BJ (cell line): ENCODE measurements at places on chromosomes 1 and 21. TPM values are rescaled to one million over a fixed set of nuclear protein-coding genes. Genes with fewer than 3 reads are reported as not detected.

The UBL4B gene
- 22.9 and 34.8 TPM in 2 replicates for polyA plus RNA-seq

- no peak for DNase-seq
Observed at GRCh38 chr1:17648457-17649145, 106.5 kb upstream of the ACTL8 start.

The TSPAN2 gene
- polyA plus RNA-seq = 3.9 and 5.4 TPM in 2 replicates

- DNase-seq = no peak
Observed at GRCh38 chr1:41733021-41733420, 185.7 kb downstream of the HIVEP3 start.

DNA sequence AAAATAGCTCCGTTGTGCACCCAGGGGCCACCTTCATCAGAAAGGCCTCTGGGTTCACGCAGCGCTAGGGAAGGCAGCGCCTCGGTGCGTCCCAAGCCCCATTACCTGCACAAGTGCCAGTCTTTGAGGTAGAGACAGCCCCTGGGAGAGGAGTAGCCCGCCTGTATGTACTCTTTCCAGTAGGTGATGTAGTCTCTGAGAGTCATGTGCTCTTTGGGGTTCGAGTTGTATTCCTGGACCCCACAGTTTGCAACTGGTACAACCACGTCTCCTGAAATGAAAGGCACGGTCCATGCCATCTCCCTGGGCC, 601 bp downstream of the JMJD4 start:
- no peak for DNase-seq

DNA sequence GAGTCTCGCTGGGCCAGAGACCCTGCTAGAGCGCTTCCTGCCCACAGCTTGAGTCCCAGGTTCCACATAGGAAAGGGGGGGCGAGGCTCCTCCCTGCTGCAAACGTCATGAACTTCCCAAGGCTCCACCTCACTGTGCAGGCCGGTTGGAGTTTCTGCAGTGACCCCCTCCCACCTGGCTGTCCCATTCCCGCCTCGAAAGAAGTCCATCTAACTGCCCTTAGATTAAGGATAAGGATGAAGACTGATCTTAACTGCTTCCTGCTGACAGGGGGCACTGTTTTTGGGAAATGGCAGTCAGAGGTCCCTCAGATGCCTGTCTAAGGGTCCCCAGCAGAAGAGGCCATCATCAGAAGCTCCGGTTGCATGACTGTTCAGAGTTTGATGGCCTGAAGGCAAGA, 62.7 kb downstream of the STUM start:
- DNase-seq = no peak

DNA sequence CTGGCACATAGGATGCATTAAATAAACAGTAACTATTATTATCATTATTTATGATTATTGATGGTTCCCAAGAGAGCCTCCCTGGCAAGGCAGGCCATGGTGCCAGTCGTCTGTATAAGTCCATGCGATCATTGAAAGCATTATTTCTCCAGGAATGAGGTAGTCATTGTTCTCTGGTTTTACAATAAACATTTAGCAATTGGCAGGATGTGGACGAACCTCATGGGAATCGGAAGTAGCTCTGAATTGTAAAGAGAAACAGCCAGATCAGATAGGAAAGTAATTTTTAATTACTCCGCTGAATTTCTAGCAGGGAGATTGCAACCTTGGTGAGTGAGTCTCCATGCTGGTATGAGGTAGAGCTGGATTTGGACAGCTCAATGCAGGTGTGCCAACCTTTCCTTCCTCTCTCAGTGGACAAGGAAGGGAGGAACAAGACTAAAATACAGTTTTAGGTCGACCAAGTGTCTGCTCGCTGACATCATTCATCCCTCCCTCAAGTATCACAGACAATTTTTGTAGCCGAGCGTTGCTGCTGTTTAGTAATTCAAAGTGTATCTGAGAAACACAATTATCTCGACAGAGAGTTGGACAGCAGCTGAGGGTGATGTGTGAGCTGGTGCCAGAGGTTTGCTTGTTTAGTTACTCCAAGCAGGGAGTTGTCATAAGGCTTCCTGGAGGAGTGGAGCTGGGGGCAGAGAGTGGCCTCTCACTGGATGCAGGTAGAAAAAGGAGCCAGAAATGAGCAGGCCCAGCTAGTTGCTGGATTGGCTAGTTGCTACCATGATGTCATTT, 250.8 kb downstream of the KCNJ6 start:
- DNase-seq = no peak
